ENCODE measurements at places on chromosomes 7 and 10.

DNA sequence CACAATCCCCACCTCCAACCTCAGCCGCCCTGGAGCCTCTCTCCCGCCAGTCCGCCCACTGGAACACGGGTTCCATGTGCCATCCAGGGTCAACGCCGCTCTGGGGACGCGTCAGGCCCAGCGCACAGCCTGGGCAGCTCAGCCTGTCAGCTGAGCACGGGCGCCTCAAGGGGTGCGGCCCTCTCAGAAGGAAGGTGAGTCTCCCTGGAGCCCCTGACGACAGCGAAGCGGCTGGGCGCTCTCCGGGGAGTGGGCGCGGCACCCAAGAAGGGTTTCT is 1.2 kb upstream of the SLC18A3 start:
- DNase-seq: no peak

DNA sequence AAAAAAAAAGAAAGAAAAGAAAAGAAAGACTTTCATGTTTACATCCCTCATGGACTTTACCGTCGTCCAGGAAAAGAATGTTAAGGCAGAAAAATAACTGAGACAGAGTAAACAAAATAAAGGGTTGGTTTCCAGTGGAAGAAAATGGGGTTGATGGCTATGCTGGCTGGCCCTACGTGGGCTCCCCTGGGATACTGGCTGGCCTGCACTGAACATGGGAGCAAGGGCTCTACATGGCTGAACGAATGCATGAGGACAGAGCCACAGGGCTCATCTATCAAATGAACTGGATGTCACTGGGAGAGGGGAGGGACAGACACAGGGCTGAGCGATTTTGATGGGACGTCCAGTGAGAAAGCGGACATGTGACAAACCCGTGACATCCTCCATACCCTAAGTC is 2.5 kb upstream of the UCMA start:
- no peak for DNase-seq

DNA sequence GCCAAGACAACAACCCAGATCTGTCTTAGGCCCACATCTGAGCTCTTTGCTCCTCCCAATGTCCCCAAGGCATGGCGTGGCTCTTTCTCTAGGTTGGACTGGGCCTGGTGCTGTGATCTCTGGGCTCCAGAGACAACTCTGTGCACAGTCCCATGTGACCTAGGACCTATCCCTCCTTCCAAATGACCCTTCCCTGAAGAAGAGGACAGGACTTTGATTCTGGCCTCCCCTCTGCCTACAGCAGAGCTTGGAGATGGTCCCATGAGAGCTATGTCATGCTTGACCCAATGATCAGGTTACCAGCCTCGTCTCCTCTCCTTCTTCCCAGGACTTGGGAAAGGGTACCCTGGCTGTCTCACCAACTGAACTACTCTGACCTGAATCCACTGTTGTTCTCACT is 296.3 kb upstream of the GALNT17 start:
- DNase-seq: no peak

DNA sequence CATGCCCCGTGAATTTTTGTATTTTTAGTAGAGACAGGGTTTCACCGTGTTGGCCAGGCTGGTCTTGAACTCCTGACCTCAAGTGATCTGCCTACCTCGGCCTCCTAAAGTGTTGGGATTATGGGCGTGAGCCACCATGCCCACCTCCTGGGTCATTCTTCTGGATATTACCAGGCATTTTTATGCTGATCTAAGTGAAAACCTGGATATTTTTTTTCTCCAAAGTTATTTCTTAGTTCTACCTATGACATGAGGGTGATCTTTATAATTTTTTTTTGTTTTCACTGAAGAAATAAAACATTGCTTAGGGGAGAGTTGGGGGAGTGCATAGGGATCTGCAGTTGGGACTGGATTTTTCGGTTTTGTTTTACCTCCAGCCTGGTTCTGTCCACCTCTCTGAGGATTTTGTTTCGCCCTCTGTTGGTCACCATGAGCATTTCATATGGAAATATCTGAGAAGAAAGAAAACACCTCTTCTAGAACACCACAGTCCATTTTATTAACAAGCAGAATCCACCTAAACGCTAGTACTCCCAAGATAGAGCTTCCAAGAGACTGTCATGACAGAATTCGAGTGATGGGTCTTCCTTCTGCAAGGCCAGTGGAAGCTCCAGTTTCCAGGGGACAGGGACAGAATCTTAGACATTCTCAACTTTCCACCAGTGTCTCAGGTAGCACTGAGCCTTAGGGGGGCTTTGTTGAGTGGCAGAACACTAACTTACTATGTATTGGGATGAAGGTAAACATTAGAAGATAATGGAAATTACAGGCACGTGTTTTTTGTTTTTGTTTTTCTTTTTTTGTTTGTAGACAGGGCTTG is 33.4 kb upstream of the AFAP1L2 start:
- DNase-seq: no peak

DNA sequence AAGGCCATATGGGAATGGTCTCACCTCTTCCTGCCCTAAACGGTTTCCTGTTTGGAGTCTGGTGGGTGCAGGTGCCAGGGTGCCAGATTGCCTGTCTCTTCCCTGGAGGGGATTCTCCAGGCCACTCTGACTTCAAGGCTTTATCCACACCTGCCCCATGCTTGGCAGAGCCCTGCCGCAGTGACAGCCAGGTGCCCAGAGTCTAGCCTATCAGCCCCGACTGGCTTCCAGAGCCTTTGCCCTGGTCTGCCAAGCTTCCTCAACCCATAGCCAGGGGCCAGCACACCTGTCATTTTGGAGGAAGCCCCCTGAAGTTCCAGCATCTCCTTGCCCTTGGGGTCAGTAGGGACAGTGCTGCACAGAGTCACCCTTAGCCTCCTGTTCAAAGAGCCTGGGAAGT is 21.6 kb downstream of the TBATA start:
- no peak for DNase-seq

DNA sequence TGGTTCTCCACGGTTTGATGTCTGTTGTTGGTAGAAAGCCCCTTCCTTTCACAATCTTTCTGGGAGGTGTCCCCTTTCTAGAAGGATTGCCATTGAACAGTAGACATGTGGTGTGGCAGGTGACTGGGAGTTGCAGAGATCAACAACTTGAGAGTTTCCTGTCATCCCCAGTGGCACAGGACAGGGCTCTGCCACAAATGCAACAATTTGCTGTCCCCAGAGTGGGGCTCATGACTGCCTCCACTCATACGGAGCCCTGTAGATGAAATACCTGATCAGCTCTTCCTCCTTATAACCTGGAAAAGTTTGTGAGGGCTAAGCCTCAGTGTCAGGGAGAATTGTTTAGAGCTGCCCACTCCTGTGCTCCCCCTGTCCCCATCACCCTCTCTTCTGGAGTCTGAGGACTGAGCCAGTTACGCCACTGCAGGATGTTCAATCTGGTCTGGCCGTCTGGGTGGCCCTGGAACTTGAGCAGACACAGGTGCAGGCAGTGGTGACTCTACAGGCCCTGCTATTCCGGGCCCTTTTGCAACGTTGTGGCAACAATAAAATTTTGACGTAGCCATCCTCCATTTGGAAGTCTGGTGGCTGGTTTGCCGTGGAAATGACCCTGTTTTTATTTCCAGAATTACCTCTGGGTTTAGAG is 6.5 kb downstream of the DBNL start:
- DNase-seq: no peak

- DNase-seq: no peak
These were observed 56.7 kb upstream of the JCAD start for GRCh38 chr10:30116041-30116491.

DNA sequence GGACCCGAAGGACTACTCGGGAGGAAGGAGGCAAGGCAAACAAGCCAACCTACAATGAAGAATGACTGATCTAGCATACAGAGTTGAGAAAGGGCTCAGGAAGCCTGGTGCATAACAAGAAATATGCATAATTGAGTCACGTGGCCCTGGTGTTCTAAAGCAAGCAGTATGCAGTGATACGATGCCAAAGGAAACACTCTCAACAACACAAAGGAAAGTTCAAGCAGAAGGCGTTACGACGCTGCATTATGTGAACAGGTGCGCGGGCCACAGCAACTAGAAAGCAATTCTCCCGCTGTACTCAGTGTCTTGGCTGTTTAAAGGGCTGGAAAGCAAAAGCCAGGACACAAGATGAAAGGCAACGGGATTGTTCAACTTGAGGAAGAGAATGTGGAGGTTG is 100.8 kb downstream of the PRTFDC1 start:
- DNase-seq: no peak

- no peak for DNase-seq
These were observed 630.8 kb downstream of the SUGCT start for GRCh38 chr7:40765639-40766038.

DNA sequence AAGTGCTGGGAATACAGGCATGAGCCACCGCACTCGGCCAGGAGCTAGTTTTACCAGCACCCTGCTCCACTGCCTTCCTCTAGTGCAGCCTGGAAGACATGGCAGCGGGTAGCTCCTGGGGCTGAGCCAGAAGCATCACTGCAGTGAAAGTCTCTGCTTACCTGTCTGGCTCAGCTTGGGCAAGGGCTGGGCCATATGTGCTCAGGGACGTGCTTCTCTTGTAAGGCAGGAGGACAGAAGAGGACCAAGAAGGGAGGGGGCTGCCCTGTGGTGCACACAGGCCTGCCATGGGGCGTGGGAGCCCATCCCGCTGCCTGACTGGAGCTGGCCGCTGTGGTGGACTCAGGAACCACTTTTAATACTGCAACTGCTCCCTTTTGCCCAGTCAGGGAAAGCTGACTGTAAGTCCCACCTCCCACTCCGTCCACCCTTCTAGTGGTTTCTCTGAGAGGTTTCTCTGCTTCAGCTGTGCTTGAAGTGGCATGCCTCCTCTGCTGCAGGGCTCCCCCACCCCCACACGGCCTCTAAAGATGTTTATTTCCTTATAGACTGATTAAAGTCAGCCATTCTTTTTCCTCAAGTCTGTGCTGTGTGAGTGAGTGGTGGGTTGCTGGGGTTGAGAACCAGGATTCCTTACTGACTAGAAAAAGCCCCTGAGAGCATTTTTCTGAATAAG is 25.3 kb upstream of the C10orf95 start:
- DNase-seq: no peak

DNA sequence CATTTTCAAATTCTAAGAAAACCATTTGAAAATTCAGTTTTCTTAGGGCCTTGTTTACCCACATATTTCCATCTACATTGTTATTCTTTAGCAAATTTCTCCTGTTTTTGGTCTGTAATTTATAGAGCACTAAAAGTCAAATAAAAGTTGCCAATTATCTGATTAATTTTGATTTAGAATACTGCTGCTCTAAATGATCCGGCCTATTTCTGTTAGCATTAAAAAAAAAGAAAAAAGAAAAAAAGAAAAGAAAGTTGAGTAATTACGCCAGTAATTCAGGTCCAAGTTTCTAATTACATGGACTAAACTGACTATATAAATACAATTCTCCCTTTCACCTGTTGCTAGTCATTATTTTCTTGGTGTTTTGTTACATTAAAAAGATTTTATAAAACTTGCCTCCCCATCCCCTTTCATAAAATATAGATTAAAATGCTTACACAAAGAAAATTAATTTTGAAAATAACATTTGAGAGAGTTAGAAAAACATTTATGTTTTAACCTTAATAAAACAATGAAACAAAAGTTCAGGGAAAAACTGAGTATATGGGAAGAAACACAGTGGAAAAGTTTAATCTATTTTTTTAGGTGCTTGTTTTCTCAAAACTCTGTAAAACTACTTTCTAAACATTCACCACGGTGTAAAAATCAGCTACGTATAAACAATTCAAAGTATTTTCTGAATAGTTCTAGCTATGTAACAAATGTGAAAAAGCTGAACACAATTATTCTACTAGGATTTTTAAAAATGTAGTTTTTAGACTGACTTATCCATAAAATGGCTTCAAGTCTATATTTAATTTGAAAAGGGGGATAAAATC is 6.8 kb upstream of the COMMD3 start:
- DNase-seq: no peak

GRCh38 chr7:91239171-91239604 is 25.0 kb upstream of the FZD1 start:
- no peak for DNase-seq

DNA sequence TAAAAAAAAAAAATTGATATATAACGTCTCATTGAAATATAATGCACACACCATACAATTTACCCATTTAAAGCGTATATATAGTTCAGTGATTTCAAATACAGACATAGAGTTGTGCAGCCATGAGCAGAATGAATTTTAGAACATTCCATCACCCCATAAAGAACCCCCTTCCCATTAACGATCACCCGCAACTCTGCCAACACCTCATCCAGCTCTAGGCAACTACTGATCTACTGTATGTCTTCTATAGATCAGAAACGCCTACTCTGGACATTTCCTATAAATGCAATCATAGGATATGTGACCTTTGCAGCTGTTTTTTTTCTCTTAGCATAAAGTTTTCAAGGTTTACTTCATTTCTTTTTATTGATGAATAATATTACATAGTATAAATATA is 33.4 kb upstream of the GPAM start:
- DNase-seq: no peak

DNA sequence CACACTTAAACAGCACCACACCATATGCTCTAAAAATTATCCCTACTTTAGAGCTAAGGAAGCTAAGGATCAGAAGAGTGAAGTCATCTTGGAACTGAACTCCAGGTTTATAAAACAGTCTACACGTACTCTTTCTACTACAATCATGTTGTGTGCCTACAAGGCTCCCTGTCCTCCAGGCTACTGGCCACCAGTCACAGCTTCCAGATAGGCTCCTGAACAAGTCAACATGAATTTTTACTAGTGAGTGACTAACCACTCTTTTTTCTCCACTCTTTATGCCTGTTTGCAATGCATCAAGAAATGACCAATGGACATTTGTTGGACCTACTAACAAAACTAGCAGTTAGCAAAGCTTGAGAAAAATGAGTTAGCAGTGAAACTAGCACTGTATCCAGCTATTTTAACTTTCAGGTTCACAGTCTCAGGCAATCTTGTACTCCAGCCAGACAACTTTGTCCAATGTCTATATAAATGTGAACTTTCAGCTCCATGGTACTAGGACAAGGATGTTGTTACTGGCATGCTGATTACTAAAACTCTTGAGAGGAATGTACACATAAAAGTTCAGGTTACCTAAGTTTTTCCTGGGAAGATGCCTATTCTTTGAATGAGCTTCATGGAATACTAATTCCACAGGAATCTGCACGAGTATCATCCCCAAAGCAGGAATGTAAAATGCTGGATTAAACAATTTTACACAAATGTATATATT is 180.0 kb downstream of the BTAF1 start:
- DNase-seq: no peak

- DNase-seq: no peak
These were observed 152.6 kb downstream of the SLC16A9 start for GRCh38 chr10:59557052-59557451.

GRCh38 chr7:141074162-141074991 is 513 bp downstream of the TMEM178B start:
- no peak for DNase-seq
